ENCODE measurements at places on chromosomes 1 and 21.

DNA sequence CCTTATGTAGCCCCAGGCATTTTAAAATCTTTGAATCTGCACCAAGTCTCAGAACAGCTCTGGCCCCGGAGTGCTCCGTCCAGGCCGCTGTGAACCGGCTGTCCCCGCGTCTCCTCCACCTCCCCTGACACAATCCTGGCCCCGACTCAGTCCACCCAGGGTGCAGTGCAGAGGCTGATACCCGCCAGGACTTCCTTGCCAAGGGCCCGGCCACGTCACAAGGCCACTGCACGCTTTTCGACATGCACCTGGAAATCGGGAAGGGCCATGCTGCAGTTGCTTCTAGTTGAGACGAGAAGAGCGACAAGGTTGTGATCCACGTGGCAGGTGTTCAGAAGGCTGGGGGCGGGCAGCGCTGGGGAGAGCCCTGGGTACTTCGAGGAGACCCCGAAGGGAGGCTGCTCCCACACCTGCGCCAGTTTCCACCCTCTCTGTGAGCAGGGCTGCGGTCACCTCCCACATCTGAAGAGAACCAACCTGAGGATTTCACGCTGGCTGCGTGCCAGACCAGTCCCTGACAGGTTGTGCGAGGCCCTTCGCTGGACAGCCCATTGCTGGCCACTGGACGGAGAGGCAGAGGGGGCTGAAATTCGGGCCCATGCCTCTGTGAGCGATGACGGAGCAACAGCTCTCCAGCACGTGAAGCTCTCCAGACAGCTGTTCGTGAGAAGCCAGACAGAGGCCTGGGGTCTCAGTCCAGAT is 6.7 kb downstream of the VWA1 start:
- H3K27ac ChIP-seq = no peak overlapping the region
- H3K27me3 ChIP-seq = no peaks in the 10 kb centered on the region
- H3K4me1 ChIP-seq = peaks cover 15% of the 10 kb centered on the region
- H3K36me3 ChIP-seq = no peaks in the 10 kb centered on the region
- no peak for DNase-seq

GRCh38 chr1:170578359-170578758 is 46.4 kb downstream of the GORAB start:
- no peaks in the 10 kb centered on the region for H3K4me1 ChIP-seq
- H3K4me3 ChIP-seq = no peak overlapping the region
- no peaks in the 10 kb centered on the region for H3K36me3 ChIP-seq
- DNase-seq = no peak
- H3K27me3 ChIP-seq = no peaks in the 10 kb centered on the region

GRCh38 chr21:37210799-37211198 is 56.3 kb downstream of the VPS26C start:
- no peak overlapping the region for H3K4me3 ChIP-seq
- H3K27me3 ChIP-seq = no peaks in the 10 kb centered on the region
- H3K4me1 ChIP-seq = no peaks in the 10 kb centered on the region
- H3K36me3 ChIP-seq = no peaks in the 10 kb centered on the region
- no peak for DNase-seq

GRCh38 chr1:30058970-30059369 is 664.4 kb downstream of the MATN1 start:
- no peaks in the 10 kb centered on the region for H3K4me1 ChIP-seq
- no peak overlapping the region for H3K4me3 ChIP-seq
- H3K27me3 ChIP-seq = peaks cover 14% of the 10 kb centered on the region
- peak; percentile 74 for DNase-seq

DNA sequence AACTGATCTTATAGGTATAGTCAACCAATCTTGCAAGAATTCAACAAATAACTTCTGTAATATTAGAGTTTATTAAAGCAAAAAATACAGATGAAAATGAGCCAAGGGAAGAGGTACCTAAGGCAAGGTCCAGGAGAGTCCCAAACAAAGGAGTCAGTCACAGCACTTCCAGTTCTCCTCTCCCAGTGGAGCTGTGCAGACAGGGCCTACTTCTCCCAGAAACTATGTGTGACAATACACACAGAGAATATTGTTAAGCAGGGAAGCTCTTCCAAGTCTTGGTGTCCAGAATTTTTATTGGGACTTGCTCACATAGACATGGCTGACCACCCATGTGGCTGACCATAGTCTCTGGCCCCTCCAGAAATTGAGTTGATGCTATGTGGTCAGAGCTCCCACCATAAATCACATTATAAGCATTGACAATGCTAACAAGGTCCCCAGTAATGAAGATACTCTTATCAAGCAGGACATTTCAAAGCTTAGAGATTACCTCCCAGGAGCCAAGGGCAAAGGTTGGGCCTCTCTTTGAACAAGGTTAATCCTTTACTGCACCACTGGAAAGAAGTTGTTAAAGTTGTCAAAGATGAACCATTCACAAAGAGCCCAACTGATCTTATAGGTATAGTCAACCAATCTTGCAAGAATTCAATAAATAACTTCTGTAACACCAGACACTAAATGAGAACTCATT is 3.5 kb upstream of the CD244 start:
- no peak overlapping the region for H3K4me3 ChIP-seq
- peaks cover 20% of the 10 kb centered on the region for H3K4me1 ChIP-seq
- no peaks in the 10 kb centered on the region for H3K27me3 ChIP-seq
- no peaks in the 10 kb centered on the region for H3K36me3 ChIP-seq

DNA sequence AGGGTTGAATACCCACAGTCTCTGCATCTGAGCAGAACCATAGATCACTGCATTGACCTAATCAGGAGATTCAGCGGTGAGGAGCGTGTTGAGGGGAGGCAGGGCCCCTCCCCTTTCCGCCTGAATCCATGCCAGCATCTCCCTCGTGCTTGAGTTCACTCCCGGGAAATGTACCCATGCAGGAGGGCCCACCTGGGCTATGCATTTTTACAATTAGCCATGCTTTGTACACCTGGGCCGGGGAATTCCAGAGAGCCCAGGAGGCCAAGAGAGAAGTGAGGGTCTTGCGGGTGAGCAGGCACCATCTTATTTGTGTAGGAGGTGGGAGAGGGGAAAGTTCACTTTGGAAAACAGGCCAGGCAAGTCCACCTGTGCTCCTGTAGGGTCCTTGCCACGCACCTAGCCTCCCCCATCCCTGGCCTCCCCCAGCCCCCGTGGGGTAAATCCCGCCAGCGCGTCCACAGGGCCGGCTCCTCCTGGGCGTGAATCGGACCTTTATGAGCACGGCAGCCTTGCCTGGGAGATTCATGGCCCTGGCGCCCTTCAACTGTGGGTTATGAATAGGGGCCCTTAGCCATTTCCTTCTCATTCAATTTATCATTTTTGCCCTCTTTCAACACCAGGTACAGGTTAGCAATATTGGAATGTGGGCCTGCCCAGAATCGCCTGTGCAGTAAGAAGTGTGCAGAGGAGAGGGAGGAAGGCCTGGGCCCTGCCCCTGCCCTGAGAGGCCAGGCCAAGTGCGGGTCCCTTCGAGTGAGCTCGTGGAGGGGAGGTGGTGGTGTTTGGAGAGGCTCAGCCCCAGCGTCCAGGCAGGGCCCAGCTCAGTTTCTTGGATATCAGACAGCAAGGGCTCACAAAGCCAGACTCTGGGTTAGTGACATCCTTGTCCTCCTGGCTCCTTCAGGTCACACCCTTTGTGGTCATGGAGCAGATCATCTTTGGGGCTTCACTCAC is 84.4 kb upstream of the ACTRT2 start:
- no peaks in the 10 kb centered on the region for H3K36me3 ChIP-seq
- DNase-seq = no peak
- H3K4me3 ChIP-seq = no peak overlapping the region
- H3K27me3 ChIP-seq = no peaks in the 10 kb centered on the region
- H3K4me1 ChIP-seq = no peaks in the 10 kb centered on the region

GRCh38 chr1:73886716-73887115 is 311.3 kb downstream of the LRRIQ3 start:
- H3K27ac ChIP-seq = no peak overlapping the region
- no peaks in the 10 kb centered on the region for H3K27me3 ChIP-seq
- H3K4me1 ChIP-seq = no peaks in the 10 kb centered on the region

DNA sequence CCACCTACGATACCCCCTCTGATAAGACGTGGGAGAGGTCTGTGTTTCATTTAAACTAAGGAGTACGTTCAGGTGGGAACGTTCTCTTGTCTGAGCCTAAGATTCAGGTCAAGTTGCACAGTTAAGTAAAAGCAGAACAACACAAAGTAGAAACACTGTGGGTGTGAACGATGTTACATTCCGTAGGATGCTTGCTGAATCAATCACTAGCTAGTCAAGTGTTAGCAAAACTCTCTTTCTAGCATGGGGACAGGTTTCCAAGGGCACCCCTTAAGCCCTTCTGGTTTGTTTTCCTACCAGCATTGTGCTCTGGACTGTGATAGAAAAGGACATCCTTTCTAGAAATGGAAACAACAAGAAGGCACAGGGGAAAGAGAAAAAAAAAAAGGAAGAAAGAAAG is 13.3 kb downstream of the C1orf162 start:
- DNase-seq = no peak
- no peaks in the 10 kb centered on the region for H3K36me3 ChIP-seq
- H3K27ac ChIP-seq = no peak overlapping the region
- H3K4me1 ChIP-seq = no peaks in the 10 kb centered on the region

- peaks cover 97% of the 10 kb centered on the region for H3K4me1 ChIP-seq
- peak; percentile 68 for DNase-seq
- H3K27ac ChIP-seq = peak overlapping the region; percentile 99
- no peaks in the 10 kb centered on the region for H3K36me3 ChIP-seq
- H3K4me3 ChIP-seq = no peak overlapping the region
- no peaks in the 10 kb centered on the region for H3K27me3 ChIP-seq
Measured at GRCh38 chr1:27522432-27523336, 32.7 kb upstream of the WASF2 start.

- no peaks in the 10 kb centered on the region for H3K36me3 ChIP-seq
- DNase-seq = peak; percentile 40
- no peak overlapping the region for H3K27ac ChIP-seq
- peak overlapping the region; percentile 18 for H3K4me3 ChIP-seq
Measured at GRCh38 chr1:182603646-182604174, 479 bp downstream of the RGS16 start.

GRCh38 chr1:41474490-41475271 is 9.8 kb downstream of the EDN2 start:
- peaks cover 41% of the 10 kb centered on the region for H3K4me1 ChIP-seq
- peak overlapping the region; percentile 79 for H3K27ac ChIP-seq
- no peaks in the 10 kb centered on the region for H3K27me3 ChIP-seq
- DNase-seq = peak; percentile 61
- H3K36me3 ChIP-seq = no peaks in the 10 kb centered on the region

DNA sequence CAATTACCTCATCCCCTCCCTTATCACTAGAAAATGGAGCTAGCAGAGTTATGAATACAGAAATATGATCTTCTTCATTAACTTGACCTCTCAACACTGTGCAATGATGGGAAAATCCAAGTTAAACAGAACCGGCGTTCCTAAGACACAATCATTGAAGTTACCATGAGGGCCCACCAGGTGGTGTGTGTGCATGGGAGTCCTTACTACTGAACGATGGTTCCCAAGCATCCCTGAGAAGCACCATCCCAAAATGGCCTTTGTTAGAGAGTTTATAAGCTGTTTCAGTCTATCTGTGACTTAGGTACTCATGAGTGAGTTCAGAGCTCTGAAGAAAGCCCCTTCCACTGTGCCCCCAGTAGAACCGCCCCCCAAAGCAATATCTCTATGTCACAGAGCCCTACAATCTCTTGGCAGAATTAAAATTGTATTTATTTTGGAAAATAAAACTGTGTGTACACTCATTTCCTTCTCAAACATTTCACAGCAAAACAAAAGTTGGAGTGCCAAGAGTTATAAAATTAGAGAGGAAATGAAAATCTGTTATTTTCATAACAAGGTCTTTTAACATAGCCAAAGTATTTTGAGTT is 56.8 kb downstream of the PLD5 start:
- DNase-seq = peak; percentile 80
- no peaks in the 10 kb centered on the region for H3K27me3 ChIP-seq
- H3K27ac ChIP-seq = no peak overlapping the region
- no peaks in the 10 kb centered on the region for H3K36me3 ChIP-seq
- no peak overlapping the region for H3K4me3 ChIP-seq

- H3K4me1 ChIP-seq = peaks cover 7% of the 10 kb centered on the region
- H3K4me3 ChIP-seq = no peak overlapping the region
- H3K36me3 ChIP-seq = no peaks in the 10 kb centered on the region
- H3K27ac ChIP-seq = peak overlapping the region; percentile 3
Measured at GRCh38 chr1:87523466-87523865, 194.8 kb downstream of the LMO4 start.

DNA sequence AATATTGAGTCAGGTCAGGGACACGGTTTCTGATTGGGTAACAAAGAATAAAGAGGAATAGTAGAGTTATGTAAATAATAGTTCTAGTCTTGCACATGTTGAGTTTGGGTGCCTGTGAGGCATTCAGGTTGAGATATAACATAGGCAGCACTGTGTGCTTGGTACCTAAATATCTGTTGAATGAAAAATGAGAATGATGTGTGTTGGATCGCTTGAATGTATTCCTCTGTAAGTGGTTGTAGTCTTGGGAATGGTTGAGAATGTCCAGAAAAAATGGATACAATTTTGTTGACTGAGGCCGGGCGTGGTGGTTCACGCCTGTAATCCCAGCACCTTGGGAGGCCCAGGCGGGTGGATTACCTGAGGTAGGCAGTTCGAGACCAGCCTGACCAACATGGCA is 116.3 kb upstream of the HNRNPU start:
- no peak overlapping the region for H3K27ac ChIP-seq
- H3K4me3 ChIP-seq = no peak overlapping the region

DNA sequence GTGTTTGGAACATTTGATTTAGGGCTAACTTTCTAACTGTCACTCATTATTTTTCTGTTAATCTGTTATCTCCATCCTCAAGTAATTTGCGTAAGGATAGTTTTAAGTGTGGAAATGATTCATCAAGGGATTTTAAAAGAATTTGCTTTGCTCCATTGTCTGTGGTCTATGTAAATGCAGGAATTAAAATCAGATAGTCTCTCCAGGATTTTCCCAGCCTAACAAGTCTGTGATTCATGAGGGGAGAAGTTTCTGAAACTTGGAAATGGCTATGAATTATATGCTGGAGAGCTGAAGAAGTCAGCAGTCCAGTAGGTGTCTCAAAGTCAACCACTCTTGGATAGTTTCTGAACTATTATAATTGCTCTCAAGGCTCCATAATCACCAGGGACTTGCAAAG is 264.5 kb downstream of the MRPL39 start:
- H3K4me3 ChIP-seq = no peak overlapping the region
- DNase-seq = no peak

DNA sequence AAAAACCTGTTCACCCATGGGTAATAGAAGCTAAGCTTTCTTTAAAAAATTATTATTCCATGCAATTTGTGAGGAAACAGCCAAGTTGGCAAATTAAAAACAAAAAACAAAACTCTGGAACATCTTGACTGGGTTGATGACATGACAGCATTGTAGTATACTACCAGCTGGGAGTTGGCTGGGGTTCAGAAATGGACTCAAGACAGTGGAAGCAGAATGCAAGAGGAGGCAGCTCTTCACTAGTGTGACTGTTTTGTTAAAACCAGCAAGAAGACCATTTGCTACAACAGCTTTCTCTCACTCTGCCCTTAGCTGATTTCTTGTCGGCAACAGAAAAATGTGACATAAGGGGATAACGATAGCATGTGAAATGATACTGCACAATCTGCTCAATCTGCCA is 1298.9 kb upstream of the ADGRL4 start:
- H3K27ac ChIP-seq = no peak overlapping the region
- no peaks in the 10 kb centered on the region for H3K4me1 ChIP-seq
- no peaks in the 10 kb centered on the region for H3K27me3 ChIP-seq
- DNase-seq = no peak
- H3K4me3 ChIP-seq = no peak overlapping the region
